ENCODE measurements at places on chromosomes 6 and 20. TPM values are rescaled to one million over a fixed set of nuclear protein-coding genes. Genes with fewer than 3 reads are reported as not detected.

The MDFI gene
- 1.1 TPM for total RNA-seq

The PGC gene
- not detected for total RNA-seq

The TSPO2 gene
- total RNA-seq, result not detected

The WFDC10B gene
- total RNA-seq, result not detected

The MEI4 gene
- total RNA-seq, result not detected

The FIG4 gene
- total RNA-seq, result 8.9 TPM

The LINC00237 gene
- not detected for total RNA-seq

The TRAPPC3L gene
- total RNA-seq, result not detected

The TRIM40 gene
- not detected for total RNA-seq

The TAGAP gene
- total RNA-seq, result 0.44 TPM

The CRIP3 gene
- not detected for total RNA-seq

The CLVS2 gene
- total RNA-seq, result 0.86 TPM

The RIPK1 gene
- total RNA-seq, result 9.0 TPM

The SLC22A7 gene
- total RNA-seq, result not detected

The UST gene
- total RNA-seq, result 2.6 TPM

The ZNF165 gene
- total RNA-seq, result 0.61 TPM

The ADAT2 gene
- total RNA-seq, result 0.16 TPM

The GGT7 gene
- 13.1 TPM for total RNA-seq

The PDYN gene
- not detected for total RNA-seq

The GSTA3 gene
- not detected for total RNA-seq

The GRM4 gene
- total RNA-seq, result not detected

The TPX2 gene
- total RNA-seq, result 1.9 TPM

The GTF3C6 gene
- 83.9 TPM for total RNA-seq

The RALGAPA2 gene
- 50.9 TPM for total RNA-seq

The OPN5 gene
- total RNA-seq, result not detected

The AURKA gene
- 1.6 TPM for total RNA-seq

The WFDC5 gene
- total RNA-seq, result not detected

The PPP1R16B gene
- 2.4 TPM for total RNA-seq

The APOM gene
- total RNA-seq, result 2.9 TPM

The ATP9A gene
- 17.0 TPM for total RNA-seq

The ESR1 gene
- total RNA-seq, result 0.61 TPM

The ID1 gene
- 178 TPM for total RNA-seq

The COL21A1 gene
- total RNA-seq, result 1.1 TPM

The LHFPL5 gene
- total RNA-seq, result not detected

The RALY gene
- total RNA-seq, result 69.0 TPM

The TUBB2A gene
- 30.0 TPM for total RNA-seq

The GMPR gene
- total RNA-seq, result 109 TPM

The CST4 gene
- total RNA-seq, result not detected

The LY6G6F gene
- not detected for total RNA-seq

The OR12D2 gene
- not detected for total RNA-seq

The SIRPB1 gene
- 4.4 TPM for total RNA-seq

The CRISP2 gene
- not detected for total RNA-seq

The ZNF334 gene
- not detected for total RNA-seq

The SOBP gene
- 12.7 TPM for total RNA-seq

The ENPP5 gene
- 11.7 TPM for total RNA-seq

The RNF144B gene
- total RNA-seq, result 47.0 TPM

The MEA1 gene
- total RNA-seq, result 25.0 TPM

The SCRT2 gene
- total RNA-seq, result not detected

The MLN gene
- not detected for total RNA-seq

The SLC26A8 gene
- not detected for total RNA-seq

All from gastrocnemius medialis (tissue), 4 donors.